Posterior cingulate gyrus (tissue), 11 donors: ENCODE measurements at places on chromosomes 1 and 21.
A peak's percentile ranks its signal among the peaks of the same experiment; 100 is the strongest.

DNA sequence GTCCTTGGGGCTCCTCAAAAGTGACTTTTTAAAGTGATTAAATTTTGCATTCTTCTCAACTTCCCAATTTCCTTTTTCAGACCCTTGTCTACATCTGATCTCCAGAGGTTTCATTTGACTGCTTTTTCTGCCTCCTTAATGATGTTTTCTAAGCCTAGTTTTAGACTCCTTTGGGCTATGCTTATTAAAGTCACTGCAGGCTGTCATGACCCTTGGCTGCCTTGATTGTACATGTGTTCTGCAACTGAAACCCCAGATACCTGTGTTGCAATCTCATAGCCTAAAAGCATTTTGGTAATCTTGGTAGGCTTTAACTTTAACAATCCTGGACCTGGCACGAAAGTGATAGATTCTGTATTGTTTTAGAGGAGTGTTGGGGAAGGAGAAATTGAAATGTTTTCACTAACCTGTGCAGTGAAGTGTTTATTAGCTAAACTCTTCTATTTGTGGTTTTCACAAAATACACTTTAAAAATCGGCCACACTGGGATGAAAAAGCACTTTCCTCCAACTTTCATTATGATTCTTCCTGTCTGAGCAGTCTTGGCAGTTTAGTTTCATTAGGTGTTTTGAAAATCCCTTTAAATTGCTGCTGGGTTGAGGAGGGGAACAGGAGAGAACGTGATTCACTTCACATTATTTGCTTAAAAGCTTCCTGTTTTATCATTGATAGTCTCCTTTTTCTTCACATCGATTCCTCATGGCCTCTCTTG lies 4.9 kb downstream of the MACO1 start:
- no peak for DNase-seq

GRCh38 chr1:193486671-193487229 lies 300.3 kb upstream of the B3GALT2 start:
- no peak for DNase-seq

- no peak for DNase-seq
These were observed 193.1 kb upstream of the DAB1 start for GRCh38 chr1:57616921-57617320.

DNA sequence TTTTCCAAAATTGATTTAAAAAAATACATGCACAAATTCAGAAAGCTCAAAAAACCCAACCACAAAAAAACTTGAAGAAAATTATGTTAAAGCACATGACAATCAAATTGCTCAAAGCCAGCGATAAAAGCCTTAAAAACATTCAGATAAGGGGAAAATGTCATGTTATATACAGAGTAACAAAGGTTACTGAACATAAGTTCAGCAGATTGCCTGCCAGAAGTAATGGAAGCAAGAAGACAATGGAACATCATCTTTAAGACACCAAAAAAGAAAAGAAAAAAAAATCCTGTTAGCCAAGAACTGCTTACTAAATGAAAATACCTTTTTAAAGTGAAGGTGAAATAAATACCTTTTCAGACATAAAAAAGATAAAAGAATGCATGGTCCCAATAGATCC lies 147.2 kb upstream of the SGIP1 start:
- no peak for DNase-seq

DNA sequence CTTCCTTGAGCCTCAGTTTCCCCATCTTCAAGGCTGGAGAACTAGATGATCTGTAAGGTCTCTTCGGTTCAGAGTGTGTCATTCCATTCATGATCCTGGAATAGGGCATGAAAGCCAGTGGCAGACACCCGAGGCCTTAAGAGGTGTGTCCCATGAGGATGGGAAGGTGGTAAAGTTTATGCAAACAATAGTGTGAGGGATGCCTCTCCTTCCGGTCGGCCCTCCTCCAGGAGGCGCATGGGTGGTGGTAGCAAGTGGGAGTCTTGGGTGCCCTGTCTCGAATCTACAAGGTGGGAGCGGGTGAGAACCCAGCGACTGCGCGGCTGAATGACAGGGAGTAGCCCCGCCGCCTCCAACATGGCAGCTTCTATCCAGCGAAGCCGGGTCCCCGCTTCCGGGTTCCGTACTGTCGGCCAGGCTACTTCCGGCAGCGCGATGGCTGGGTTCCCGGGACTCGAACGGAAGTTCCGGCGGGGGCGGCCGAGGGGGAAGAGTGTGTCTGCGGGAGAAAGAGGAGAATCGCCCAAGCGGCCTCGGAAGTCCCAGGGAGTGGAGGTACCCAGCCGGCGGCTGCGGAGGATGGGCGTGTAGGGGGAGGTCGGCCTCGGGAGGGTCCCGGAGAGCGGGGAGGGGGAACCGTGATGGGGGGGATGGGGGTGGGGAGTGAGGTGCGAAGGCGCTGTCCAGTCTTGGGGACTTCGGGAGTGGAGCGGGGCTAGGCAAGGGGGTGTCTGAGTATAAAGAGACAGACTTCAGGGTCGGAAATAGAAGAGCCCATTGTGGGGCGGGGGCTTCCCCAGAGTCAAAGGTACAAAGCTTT lies at the start of gene LYPLA2:
LYPLA2 (plus strand) TSS at position 450 of the 820 bp plus-strand sequence. CDS start 1,538 bp downstream, outside the sequence.
- peak; percentile 95 for DNase-seq

GRCh38 chr21:27447843-27448242 lies 481.0 kb upstream of the ADAMTS5 start:
- DNase-seq, result no peak
